Suppressor macrophage treated with lipopolysaccharide for 4 hours (primary cell): ENCODE measurements at places on chromosomes 6 and 20.

- peak; percentile 33 for DNase-seq
These were observed 6.3 kb upstream of the SIRPG start for GRCh38 chr20:1663917-1664316.

DNA sequence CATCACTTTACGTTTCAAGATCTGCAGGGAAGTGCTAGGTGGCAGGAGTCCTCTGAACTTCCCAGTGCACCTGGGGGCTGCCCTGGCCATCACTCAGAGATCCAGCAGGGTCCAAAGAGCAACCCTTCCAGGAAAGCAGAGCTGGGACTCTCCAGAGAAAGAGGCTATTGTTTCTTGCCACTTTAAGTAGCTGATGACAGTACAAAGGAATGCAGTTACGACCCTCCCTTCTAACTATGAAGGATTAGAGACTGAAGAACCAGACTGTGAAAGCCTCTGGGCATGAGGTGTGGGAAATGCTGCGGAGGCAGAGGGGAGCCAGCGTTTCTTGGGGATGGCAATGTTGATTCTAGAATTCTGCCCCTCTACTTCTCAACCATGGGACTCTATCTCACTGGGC, 189.1 kb upstream of the SUPT3H start:
- no peak for DNase-seq

GRCh38 chr20:24138951-24139350, 150.4 kb upstream of the GGTLC1 start:
- DNase-seq: no peak

DNA sequence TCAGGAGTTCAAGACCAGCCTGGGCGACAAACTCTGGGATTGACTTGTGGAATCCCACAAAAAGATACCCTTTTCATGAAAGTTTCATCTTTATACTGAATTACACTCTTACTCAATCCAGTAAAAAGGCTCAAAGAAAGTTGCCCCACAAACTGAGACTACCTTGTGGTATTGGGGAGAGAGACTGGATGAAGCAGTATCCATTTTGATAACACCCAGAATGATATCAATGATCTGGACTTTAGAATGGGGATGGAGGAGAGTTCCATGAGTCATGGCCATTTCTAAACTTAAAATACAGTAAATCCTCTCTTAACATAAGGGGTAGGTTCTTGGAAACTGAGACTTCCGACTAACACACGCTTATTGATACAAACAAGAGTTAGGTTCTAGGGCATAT, 4.7 kb downstream of the STAU1 start:
- no peak for DNase-seq

DNA sequence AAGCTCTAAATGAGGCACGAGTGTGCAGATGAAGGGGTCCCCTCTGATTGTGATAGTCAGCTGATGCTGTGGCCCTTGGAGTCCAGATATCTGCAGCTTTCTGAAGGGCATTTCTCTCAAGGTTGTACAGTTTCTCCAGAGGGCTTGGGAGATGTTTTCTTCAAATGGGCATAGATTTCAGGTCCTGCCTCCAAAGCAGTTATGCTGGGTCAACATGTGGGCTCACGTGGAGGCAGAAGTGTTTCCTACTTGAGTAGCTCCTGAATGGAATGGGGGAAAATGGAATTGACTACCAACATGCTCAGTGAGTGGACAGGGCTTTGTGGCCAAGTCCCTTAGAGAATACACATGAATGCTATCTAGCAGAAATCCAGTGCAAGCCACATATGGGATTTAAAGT, 360.7 kb downstream of the SAMD5 start:
- DNase-seq: no peak

DNA sequence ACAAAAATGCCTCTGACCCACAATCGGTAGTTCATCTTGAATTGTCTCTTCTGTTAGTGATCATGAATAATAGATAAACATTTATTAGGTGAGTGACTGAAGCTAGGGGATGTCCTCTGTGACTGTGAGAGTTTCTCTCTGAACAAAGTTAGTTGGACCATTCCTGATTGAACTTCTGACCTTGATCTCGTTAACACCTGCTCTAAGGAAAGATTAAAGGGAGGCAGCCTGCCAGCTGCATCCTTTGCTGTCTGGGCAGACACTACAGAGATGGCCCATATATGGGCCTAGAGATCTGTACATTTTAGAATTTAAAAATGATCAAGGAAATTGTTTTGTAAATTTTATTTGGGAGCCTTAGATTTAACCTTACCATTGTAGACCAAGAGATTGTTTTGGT, 27.3 kb downstream of the MAPK14 start:
- no peak for DNase-seq

- DNase-seq: peak; percentile 85
These were observed 191.7 kb upstream of the RIN2 start for GRCh38 chr20:19566226-19566945.

DNA sequence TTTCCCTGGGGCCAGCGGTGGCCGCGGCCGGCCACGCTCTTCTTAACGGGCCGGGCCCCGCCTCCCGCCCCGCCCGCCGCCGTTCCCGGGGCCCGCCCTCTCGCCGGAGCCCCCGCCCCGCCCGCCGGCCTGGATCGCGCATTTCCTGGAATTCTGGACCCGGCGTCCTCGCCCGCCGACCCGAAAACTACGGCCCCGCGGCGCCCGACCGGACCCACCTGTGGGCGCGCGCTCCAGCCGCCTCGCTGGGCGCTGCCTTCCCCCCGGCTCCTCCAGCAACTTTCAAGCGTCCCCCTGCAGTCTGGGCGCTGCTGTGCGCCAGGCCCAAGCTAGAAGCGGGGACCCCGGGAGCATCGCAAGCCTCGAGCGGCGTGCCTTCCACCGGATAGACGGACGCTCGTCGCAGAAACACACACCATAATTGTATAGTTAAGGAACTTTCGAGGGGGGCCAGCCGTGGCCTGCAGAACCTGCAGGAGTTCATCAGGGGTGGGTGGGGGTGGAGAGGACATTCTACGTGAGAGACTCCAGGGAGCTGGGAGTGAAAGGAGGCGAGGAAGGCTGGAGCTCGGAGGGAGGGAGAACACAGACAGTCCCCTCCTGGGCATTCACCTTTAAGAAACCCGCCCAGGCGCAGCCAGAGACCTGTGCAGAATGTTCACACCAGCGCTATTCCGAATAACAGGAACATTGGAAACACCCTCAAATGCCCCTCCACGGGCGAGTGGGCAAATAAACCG, at the start of gene ADA:
Gene ADA, minus strand, starts transcription at position 16 of the 740 bp plus-strand sequence. CDS start 92 bp downstream, outside the sequence.
- DNase-seq: peak; percentile 81

GRCh38 chr6:158772851-158773371, 46.3 kb downstream of the EZR start:
- peak; percentile 15 for DNase-seq

DNA sequence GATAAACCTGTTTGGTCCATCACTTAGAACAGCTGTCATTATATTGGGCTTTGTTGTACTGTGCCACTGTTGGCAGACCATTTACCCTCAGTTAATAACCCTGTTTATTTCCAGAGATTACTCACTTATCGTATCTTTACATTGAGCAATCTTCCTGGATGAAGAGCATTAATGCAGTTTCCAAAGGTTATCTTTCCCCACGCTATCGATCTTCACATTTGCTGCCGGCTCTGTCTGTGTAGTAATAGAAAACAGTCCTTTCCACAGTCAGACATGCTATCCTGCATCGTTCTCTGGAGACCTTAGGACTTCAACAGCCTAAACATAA, 27.4 kb downstream of the GHRH start:
- no peak for DNase-seq

GRCh38 chr20:49886571-49887213, 28.6 kb downstream of the SPATA2 start:
- DNase-seq: no peak

- DNase-seq: peak; percentile 49
These were observed 48.1 kb downstream of the NOL4L start for GRCh38 chr20:32536851-32537656.

DNA sequence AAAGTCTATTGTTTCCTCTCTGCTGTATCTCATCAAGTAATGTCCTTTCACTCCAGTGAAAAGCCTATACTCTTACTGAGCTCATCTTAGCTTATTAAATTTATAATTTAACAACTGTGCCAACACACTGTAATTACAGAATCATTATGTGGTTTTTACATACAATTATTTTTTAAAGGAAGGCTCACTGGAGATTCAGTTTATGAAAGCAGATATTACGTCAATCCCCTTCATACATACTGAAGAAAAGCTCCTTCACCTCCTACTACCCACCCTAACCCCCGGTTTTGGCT, 28.1 kb downstream of the ARHGAP18 start:
- no peak for DNase-seq

- no peak for DNase-seq
These were observed 663.3 kb upstream of the ADGRB3 start for GRCh38 chr6:67971812-67972211.

DNA sequence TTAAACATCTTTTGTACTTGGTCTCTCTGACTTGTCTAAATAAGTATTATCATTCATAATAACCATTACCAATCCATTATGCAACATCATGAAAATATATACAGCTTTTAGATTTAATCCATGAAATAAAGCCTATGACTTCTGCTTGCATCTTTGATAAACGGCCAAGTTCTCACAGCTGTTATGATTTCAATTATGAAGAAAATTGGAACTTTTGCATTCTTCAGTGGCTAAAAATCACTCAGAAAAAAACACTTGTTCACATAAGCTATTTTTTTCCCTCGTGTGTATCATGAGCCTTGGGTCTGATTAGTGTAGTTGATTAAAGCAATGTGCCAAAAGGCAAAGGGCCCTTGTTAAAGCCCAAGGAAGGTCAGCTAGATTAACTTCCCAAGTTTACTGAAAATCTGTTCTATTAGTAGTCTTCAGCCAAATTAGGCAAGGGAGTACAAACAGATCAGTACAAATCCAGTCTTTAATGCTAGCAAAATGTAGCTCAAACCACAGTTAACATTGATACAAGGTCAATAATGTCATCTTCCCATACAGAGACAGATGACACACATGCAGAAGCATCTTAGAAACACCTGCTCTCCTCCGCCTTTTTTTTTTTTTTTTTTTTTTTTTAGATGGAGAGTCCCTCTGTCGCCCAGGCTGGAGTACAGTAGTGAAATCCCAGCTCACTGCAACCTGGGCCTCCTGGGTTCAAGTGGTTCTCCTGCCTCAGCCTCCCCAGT, 69.9 kb downstream of the SGK1 start:
- no peak for DNase-seq

GRCh38 chr6:41182069-41183034, 18.6 kb downstream of the TREML2 start:
- DNase-seq: peak; percentile 96

DNA sequence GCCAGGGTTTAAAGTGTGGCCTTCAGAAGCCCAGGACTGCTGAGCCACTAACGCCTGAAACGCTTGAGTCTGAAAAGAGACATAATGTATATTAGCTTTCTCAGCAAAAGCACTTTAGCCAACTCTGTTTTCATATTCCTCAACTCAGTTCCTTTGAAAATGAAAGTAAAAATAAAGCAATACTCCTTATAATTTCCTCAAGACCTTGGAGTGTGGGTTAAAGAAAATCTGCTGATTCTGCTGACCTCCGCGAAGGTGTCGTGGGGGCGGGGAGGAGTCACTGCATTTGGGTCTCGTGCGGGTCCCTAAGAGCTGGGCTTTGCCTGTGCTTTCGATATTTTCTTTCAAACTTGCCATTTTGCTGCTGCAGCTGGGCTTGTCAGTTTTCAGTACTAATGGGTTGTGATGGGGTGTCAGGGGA, 142.2 kb upstream of the ARID1B start:
- peak; percentile 23 for DNase-seq
